ENCODE measurements at places on chromosomes 2 and 18. TPM values are rescaled to one million over a fixed set of nuclear protein-coding genes. Genes with fewer than 3 reads are reported as not detected.

Gene RBFA
- total RNA-seq = 29.1 TPM

Gene SERPINB4
- not detected for total RNA-seq

- DNase-seq = no peak
Observed at GRCh38 chr2:82224301-82224940, 1919.9 kb upstream of the LRRTM1 start.

Gene LCT
- total RNA-seq = not detected

DNA sequence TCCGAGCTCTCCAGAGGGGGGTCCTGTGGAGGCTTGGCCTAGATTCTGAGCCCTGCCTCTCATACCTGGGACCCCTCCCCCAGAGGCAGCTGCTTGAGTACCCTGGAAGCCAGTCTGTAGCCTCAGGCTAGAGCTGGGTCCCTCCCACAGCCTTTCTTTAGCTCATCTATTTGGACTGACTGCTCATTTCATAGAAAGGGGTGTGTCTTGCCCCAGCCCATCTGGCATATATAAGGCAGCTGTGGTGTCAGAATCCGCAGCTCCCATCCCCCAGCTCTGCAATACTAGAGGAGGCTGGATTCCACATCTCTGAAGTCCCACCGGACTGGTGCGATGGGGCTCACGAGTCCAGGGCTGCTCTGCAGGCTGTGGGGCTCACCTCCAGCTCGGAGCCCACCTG, 26.1 kb downstream of the MPHOSPH10 start:
- DNase-seq = no peak

Measured in heart left ventricle (tissue), 16 donors.